Activated CD8-positive, alpha-beta memory T cell treated with anti-CD3 and anti-CD28 coated beads, Interleukin-2, amount 10 ng/mL, durations not matched to agents 7 days and 5 days (primary cell): ENCODE measurements at places on chromosomes 2 and 18. TPM values are rescaled to one million over a fixed set of nuclear protein-coding genes. Genes with fewer than 3 reads are reported as not detected.

DNAH7 gene
- 0.20 TPM for total RNA-seq

SCYGR3 gene
- not detected for total RNA-seq

GRCh38 chr2:43178602-43179542 is 47.5 kb downstream of the ZFP36L2 start:
- no peak for DNase-seq

CYBRD1 gene
- 4.6 TPM for total RNA-seq

SP140 gene
- 132 TPM for total RNA-seq
